ENCODE measurements at places on chromosomes 13 and 19.

- DNase-seq: no peak
Measured at GRCh38 chr13:44542361-44542760, 33.8 kb downstream of the TSC22D1 start.

DNA sequence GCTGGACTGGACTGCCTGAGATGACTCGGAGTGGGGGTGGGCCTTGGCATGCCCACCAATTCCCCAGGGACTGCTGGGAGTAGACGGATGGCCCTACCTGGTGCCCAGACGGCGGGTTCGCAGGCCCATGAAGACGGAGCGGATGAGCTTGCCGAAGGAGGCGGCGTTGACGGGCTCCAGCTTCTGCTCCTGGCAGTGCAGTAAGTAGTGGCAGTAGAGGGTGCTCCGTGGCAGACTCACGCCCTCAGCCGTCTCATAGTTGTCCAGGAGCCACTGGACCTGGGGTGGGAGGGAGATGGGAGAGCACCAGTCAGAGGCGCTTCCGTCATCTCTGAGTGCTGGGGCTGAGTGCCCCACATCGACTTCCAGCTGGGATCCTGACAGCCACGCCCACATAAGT lies 17.6 kb downstream of the DCAF15 start:
- no peak for DNase-seq

DNA sequence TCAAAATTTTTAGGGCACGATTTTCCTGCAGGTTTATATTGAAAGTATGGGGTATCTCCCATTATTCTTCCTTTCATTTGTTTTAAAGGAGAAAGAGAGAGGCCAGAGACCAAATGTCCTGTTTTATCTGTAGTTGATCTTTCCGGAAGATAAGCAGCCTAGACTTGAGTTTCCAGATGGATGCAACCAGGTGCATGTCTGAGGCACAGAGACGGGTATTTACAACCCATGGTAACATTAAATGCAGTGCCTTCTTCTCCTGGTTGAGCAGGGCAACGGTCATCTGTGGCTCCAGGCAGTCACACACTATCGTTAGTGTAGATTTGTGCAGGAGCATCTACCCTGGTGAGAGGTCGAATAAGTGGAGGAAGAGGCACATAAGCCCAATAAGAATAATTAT lies 1507.1 kb downstream of the UQCRFS1 start:
- no peak for DNase-seq

DNA sequence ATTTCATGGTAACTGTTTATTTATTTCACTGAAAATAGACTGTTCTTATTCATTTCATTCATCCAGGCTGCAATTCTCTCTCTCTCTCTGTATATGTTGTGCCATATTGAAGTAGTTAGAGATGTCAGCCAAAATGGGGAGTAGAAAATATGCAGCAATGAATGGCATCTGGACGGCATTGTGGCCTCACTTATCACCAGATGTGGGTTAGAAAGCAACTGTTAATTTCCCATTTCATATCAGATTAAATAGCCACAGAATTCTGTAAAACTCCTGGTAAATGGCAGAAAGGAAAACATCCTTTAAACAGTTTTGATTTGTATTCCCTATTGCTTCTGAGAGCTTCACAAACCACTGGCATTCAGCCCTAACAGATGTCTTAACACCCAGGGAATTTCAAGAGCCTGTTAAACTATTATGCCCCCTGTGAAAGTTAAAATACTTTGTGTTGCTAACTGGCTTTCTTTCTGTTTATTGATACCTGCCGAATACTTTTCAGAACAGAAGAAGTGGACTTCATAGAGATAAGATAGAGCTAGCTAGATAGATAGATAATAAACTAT lies 1763.3 kb upstream of the MIR17HG start:
- DNase-seq: no peak

DNA sequence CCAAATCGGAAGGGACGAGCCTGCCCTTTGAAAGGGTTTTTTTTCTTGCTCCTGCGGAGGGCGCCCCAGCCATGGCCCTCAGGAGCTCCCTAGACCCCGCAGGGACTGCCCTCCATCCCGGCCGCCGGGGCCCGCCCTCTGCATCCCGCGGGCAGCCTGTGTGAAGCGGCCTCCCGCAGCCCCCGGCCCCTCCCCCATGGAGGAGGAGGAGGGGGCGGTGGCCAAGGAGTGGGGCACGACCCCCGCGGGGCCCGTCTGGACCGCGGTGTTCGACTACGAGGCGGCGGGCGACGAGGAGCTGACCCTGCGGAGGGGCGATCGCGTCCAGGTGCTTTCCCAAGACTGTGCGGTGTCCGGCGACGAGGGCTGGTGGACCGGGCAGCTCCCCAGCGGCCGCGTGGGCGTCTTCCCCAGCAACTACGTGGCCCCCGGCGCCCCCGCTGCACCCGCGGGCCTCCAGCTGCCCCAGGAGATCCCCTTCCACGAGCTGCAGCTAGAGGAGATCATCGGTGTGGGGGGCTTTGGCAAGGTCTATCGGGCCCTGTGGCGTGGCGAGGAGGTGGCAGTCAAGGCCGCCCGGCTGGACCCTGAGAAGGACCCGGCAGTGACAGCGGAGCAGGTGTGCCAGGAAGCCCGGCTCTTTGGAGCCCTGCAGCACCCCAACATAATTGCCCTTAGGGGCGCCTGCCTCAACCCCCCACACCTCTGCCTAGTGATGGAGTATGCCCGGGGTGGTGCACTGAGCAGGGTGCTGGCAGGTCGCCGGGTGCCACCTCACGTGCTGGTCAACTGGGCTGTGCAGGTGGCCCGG lies 815 bp downstream of the MAP3K10 start:
- DNase-seq: no peak

DNA sequence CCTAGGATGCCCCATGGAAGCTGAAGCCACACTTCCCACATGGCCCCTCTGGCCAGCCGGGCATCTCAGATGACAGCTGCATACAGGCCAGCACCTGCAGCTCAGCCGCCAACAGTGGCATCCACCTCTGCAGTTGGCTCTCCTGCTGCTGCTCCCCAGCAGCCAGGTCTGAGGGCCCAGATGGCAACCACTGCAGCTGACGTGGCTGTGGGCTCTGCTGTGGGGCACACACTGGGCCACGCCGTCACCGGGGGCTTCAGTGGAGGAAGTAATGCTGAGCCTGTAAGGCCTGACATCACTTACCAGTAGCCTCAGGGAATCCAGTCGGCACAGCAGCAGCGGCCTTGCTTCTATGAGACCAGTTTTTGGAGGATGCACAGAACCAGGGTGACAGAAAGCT lies 45.3 kb upstream of the LSM14A start:
- DNase-seq: no peak

GRCh38 chr13:87107651-87108050 lies 563.5 kb upstream of the SLITRK5 start:
- no peak for DNase-seq

- DNase-seq: no peak
Measured at GRCh38 chr19:6023936-6024335, 46.0 kb upstream of the RANBP3 start.

GRCh38 chr19:58002384-58003173 lies at the start of gene ZNF606:
TSS of gene ZNF606 (minus strand) at chr19:58002820. CDS start at chr19:58001319, 1,501 bp downstream.
- peak; percentile 75 for DNase-seq

DNA sequence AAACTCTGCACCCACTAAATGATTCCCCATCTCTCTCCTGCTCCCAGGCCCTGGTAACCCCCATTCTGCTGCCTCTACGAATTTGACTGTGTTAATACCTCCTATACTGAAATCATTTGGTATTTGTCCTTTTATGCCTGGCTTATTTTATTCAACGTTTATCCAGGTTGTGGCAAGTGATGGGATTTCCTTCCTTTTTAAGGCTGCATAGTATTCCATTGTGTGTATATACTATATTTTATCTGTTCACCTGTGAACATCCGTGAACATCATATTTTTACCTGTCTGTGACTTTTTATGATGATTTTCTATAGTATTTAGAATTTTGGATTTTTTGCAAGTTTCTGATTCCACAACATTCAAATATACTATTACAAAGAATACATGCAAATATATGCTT lies 13.9 kb upstream of the CEBPG start:
- DNase-seq: no peak

DNA sequence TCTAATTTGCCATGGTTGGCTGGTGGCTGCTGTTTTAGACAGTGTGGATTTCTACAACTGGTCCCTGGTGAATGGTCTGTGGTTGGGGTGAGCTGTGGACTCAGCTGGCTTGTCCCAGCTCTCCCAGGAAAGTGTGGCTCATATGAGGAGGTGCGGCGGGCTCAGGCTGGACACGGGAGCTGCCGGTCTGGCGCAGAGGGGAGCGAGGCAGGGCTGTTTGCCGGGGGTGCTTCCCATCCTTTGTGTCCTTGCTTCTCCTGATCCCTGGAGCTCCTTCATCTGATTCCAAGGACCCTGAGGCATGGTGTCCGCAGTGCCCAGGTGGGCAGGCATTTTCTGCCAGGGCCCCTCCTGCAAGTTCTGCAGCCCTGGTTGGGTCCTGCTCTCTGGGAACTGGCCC lies 104.9 kb downstream of the TEX29 start:
- DNase-seq: no peak

GRCh38 chr13:51291341-51291740 lies 48.1 kb upstream of the SERPINE3 start:
- DNase-seq: no peak

DNA sequence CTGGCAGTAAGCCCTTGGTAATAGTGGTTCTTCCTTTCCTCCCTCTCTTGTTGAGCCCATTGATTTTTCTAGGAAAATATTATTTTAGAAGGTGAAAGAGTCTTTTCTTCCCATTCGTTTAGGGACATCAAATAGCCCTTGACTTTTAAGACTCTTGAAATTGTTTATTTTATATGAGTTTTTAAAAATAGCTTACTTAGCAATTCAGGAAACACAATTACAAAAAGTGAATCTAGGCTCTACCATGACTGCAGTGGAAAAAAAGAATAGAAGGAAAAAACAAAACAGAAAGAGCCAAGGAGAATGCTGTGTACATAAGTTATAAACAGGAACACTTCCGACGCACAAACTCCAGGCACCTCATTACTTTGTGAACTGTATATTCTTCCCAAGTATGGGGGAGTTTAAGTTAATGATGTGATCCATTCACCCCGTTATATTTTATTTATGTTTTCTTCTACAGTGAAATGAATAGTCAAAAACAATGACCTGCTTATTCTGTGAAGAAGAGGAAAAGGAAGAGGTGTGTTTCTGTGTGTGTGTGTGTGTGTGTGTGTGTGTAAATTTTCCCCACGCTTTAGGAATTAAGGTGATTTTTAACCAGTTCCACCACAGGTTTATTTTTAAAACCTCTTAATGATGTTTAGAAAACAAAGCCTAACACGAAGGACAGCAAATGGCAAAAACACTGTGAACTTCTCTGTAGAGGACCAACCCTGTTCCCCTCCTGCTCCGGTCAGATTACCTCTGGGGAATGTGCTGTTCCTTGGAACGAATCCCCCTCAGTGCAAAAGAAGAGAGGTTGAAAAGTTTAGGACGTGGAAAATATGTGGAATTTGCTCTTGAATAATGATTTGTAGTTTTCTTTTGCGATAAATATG lies 266.3 kb downstream of the KLF5 start:
- no peak for DNase-seq

DNA sequence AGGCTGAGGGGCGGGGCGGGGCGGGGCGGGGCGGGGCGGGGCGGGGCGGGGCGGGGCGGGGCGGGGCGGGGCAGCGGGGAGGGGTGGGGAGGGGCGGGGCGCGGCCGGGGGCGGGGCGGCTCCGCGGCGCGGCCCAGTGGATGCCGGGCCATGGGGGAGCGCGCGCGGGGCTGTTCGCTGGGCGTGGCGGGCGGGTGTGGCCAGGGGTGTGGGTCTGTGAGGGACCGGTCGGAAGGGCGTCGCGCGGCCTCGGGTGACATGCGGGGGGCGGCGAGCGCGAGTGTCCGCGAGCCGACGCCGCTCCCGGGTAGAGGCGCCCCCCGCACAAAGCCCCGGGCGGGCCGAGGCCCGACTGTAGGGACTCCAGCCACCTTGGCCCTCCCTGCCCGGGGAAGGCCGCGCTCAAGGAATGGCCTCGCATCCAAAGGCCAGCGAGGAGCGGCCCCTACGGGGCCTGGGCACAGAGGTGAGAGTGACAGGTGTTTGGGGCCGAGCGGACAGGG lies at the start of gene ZFP28:
Gene ZFP28, plus strand, starts transcription at position 188 of the 503 bp plus-strand sequence. Its CDS starts 71 bp downstream, at position 259.
- peak; percentile 68 for DNase-seq

DNA sequence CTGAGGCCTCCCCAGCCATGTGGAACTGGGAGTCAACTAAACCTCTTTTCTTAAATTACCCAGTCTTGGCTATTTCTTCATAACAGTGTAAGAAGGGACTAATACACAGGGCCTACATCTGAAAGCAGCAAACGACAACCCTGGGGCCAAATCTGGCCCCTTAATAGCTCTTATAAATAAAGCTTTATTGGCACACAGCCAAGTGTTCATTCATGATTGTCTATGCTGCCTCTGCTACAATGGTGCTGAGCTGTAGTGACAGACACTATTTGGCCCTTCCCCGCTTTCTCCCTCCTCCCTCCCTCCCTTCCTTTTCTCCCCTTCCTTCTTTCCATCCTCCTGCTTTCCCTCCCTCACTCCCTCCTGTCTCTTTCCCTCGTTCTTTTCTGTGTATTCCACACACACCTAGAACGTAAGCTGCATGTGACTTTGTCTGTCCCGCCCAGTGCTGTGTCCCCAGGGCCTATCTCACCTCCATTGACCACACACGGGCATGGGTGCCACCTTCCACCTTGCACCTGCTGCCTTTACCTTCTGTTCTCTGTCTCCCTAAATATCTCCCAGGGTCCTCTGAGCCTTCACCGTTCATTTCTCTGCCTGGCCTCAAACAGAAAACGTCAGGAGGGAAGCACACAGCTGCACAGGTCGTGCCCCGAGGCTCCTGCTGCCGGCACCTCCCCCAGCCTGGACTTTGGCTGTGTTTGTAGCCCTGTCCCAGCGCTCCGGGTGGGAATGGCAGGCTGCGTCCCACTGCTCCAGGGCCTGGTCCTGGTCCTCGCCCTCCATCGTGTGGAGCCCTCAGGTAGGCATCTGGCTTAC lies at the start of gene PROZ:
Gene PROZ, plus strand, starts transcription at position 720 of the 819 bp plus-strand sequence. Its CDS starts 13 bp downstream, at position 733.
- DNase-seq: no peak

GRCh38 chr19:35351411-35352176 lies 3.9 kb downstream of the FFAR1 start:
- DNase-seq: no peak

GRCh38 chr13:80755910-80756309 lies 415.0 kb upstream of the SPRY2 start:
- no peak for DNase-seq

DNA sequence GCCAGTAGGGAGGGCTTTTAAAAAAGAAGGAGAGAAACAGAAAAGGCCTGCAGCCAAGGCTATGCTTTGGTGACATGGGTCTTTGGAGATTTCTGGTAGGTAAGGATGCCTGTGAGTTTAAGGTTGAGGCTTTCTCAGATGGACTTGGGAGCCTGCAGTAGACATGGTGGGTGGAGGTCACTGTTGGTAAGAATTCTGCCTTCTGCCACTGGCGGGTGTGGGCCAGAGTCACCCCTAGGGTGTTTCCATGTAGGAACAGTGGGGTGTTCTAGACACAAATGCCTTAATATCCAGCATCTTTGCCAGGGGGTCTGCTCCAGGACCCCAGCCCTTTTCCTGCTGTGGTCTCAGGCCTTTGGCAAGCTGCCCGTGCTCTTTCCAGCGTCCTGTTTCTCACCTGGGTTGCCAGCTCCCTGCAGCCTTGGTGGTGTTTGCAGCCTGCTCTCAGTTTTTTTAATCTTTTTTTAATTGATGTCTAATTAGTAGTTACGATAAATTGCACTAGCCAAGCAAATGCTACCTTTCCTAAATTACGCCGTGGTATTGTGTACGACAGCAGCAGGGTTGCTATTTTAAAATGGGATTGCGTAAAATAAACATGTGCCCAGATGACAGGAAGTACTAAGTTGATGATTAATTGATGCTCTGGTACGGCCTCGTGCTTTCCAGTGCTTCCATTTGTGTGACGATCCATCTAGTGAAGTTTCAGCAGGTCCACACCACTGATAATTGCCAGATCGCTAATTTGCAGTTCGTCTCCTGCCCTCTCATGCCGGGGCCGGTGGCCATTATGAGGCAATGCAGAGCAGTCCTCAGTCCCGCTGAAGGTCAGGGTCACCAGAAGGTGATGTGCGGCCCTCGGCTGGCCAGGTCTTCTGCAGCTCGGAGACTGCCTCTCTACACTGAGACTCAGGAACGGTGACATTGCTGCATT lies 35.3 kb upstream of the NPAS1 start:
- no peak for DNase-seq
